ENCODE measurements at places on chromosomes 3 and 15.

- no peak for DNase-seq
Measured at GRCh38 chr3:30248423-30248822, 358.0 kb upstream of the TGFBR2 start.

DNA sequence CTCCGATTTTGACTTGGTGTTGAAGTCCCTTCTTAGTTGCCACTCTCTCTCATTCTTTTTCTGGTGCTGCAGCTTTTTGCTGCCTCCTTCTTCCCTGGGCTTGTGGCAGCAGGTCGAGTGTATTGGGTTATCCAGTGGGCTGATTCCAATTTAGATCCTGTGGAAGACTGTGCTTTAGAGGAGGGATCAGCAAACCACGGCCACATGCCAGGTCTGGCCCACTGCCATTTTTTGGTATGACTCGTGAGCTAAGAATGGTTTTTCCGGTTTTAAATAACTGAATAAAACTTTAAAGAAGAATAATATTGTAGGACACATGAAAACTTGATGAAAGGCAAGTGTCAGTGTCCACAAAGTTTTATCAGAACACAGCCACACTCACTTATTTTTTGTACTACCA, 330.5 kb downstream of the ROBO2 start:
- DNase-seq = no peak

DNA sequence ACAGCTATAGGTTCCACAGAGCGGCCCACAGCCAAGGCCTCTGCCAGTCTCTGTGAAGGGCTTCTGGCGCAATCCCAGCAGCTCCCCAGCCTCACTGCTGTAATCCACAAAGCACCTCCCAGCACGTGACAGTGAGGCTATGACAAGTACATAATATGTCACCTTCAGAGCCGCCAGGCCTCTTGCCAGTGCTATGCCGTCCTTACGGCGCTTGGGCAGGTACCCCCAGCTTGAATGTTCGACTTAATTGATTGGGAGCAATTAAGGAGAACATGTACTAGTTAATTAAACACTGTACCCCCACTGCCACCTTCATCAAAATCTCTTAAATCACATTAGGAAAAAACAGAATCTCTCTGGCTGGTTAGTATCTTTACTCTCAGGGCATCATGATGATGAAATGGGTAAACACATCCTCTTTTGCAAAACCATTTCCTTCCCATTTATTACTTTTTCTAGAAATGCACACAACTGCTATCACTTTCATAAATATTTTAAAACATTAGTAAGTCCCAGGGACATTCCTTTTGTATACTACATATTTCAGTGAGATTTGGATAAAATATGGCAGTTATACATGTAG, 169.9 kb downstream of the XXYLT1 start:
- no peak for DNase-seq

DNA sequence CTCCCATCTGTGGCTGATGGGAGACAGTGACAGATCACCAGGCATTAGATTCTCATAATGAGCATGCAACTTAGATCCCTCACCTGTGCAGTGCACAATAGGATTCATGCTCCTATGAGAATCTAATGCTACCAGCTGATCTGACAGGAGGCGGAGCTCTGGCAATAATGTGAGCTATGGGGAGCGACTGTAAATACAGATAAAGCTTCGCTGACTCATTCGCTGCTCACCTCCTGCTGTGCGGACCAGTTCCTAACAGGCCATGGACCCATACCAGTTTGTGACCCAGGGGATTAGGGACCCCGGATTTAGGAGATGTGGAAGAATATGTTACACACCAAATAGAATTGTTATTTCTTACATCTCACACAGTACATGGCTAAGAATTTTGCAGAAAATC, 6.7 kb downstream of the ARGFX start:
- DNase-seq = no peak

GRCh38 chr3:56624725-56625124, 58.3 kb downstream of the TASOR start:
- DNase-seq = no peak

DNA sequence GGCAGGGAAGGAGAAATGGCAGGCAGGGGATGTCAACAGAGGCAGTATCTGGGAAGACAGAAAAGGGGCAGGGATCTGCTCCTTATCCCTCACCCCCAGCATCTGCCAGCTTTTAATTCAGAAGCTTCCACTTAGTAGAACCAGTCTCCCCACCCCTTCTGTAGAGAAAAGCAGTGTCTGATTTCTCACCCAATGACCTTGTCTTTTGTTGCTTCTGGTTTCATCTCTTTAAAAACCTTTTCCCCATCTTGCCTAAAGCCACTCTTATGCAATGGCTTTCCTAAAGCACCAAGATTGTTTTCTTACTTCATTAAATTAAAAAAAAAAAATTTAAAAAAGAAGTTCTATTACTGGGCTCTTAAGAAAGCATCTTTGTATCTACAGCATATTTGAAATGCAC, 27.8 kb downstream of the ARHGEF3 start:
- no peak for DNase-seq

DNA sequence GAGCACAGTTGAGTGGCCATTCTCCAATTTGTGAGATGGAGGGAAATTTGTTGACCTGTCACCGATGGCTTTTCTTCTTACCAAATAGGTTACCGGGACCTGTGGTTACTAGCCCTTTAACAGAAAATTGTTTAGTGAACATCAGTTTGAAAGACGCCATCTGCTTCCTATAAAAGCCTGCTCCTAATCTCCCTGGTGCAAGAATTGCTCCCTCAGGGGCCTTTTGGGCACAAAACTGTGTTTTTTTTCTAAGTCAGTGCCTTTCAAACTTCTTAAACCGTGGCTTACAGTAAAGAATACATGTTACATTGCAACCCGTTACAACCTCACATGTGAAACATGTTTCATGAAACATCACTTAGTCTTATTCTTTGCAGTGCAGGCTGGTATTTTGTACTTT, 15.0 kb downstream of the CACNA2D3 start:
- DNase-seq = no peak

GRCh38 chr3:151430821-151431484, 29.9 kb downstream of the IGSF10 start:
- no peak for DNase-seq

DNA sequence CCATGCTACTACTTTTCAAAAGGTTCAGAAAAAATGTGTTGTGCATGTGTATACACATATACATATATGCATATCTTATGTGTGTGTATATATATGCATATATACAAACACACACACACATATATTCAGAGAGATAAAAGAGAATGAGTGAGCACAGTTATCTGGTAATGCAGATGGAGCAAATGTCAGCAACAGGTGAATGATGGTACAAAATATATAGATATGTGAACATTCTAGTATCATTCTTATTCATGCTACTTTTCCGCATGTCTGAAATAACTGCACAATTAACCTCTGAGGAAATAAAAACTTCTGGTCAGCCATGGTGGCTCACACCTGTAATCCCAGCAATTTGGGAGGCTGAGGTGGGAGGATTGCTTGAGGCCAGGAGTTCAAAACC, 222.6 kb upstream of the NANOGP8 start:
- DNase-seq = no peak

GRCh38 chr15:79436037-79436780, 4.1 kb downstream of the MINAR1 start:
- no peak for DNase-seq

DNA sequence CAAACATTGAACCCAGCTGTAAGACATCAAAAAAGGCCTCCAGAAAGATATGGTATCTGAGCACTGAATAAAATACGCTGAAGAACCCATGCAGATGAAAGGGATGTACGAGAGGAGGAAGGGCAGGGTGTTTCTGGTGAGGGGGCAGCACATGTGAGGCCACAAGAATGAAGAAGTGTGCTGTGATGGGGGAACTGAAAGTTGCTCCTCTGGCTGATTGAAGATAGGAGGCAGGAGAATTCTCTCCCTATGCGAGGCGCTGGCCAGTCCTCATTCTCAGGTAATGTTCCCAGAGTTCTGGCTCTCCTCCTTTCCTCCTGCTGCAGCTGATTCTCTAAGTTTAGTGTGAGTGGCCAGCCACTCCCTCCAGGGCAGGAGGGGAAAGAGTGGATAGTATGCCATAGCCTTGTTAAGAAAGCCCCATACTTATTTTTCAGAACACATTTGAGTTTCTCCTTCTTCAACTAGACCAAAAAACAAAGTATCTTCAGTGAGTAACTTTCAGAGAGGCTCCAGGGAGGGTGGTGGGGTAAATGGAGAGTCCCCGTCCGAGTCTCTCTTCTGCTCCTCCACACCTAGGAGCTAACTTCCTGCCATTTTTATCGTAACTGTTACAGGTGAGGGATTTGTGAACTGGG, 26.9 kb upstream of the MYO1E start:
- no peak for DNase-seq

GRCh38 chr15:40317580-40317979, 5.9 kb upstream of the INAFM2 start:
- DNase-seq = no peak

GRCh38 chr3:171508676-171509075, 48.5 kb upstream of the TNIK start:
- DNase-seq = no peak

DNA sequence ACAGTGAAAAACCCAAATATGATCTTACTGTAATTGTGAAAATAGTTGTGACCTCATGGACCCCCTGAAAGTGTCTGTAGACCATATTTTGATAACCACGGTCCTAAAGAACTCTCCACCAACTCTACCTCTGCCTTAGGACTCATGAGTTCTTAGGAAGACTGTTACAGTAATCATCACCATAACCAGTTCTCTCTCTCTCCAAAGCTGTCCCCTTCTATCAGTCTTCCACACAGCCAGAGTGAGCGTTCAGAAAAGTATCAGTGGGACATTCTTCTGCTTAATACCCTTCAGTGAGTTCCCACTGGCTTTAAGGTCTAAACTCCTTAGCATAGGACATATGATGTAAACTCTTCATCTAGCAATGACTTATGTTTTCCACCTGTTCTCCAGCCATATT, 27.6 kb upstream of the ST6GAL1 start:
- DNase-seq = no peak

DNA sequence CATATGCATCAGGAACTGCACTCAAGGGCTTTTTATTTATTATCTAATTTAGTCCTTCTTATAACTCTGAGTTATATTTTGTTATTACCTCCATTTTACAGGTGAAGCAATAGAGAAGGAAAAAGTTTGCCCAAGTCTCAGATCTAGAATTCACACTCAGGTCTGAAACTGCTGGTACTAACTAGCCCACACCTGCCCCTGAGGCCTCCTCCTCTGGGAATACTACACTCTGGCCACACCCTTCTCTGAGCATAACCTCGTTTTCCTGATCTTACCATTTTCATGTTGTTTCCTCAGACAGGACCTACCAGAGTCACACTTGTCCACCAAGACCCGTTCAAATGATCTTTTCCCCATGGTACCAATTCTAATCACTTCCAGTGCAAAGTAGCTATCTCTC, 94.1 kb upstream of the CHRM5 start:
- no peak for DNase-seq

DNA sequence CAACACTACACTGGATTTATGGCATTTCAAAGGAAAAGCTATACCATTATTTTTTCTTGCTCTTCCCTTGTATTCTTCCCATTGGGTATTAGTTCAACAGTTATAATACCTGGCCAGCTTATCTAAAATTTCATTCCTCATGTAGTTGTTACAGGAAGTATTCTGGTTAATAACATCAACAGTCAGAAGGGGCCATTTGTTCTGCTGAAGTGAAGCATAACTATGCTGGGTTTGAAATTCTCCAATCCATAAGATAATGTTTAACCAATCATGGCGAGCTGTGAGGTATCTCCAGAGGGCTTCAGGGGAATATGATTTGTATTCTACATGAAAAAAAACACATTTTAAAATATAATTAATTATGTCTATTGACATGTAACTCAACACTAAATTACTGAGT, 43.4 kb downstream of the SPG11 start:
- DNase-seq = no peak

GRCh38 chr3:58025837-58026569, 17.8 kb downstream of the FLNB start:
- no peak for DNase-seq

DNA sequence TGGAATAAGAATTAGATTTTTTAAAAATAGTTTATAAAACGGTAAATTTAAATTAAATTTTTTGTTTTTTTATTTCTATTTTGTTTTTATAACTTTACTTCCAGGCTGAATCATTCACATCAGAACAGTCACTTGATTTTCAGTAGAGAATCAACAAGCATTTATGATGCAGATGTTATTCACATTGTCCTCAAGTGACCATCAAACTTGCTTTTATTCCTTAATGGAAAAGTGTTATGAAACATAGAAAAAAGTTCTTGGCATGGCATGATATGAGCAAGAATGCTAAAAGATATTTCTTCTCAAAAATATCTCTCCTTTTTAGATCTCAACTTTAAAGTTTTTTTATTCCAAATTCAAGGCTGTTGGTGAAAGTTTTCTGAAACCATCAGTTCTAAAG, 70.9 kb upstream of the TGFBR2 start:
- DNase-seq = no peak

DNA sequence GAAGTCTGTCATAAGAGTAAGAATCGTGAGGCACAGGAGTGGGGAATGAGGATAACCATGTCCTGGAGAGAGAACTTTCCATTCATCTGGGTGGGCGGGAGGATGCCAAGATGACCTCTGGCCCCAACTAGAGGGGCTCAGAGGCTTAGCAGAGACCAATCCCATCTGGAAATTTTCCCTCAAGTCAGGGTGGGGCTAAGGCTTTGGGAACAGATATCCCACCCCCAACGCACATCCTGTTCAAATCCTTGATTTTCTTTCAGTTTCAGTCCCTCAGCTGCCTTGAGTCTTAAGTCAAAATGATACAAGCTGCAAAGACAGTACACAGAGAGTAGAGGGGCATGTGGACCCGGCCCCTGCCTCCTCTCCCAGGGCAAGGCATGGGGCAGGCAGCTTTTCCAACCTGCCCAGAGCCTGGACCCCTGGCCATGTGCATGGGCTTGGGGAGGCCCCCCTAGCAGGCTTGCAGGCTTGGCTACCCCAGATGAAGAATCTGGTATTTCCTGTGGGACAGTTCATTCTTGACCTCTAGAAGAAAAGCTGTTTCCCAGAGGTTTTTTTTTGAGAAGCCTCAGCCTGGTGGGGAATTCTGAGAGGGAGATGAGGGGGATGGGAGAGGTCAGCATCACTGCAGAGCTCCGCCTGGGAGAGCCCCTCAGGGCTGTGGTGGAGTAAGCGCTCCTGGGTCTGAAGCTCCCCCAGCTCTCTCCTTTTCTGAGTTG, 109.7 kb upstream of the HACD2 start:
- DNase-seq = no peak

- DNase-seq = no peak
Measured at GRCh38 chr3:14410503-14411165, 8.2 kb downstream of the SLC6A6 start.

DNA sequence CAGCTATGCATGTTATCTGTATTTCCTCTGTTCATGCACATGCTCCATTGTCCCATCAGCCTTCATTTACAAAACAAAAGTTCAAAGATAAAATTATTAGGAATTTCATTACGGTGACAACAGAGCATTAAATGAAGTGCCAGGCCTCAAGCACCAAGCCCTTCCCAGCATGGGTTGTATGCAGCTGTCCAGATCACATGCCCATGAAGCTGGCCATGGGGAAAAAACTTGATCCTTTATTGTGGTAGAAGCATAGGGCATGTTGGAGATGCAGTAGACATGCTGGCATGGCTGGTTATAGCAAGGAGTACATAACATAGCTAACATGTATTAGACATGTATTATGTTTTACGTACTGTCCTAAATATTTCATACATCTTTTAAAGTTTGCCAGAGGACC, 4.1 kb upstream of the THRB start:
- no peak for DNase-seq

GRCh38 chr3:195868866-195869412, 39.4 kb downstream of the TNK2 start:
- DNase-seq = no peak

- DNase-seq = no peak
Measured at GRCh38 chr15:69675731-69676130, 223.1 kb downstream of the RPLP1 start.
